Fibroblast of the aortic adventitia (primary cell): ENCODE measurements at places on chromosomes 6 and 20.

DNA sequence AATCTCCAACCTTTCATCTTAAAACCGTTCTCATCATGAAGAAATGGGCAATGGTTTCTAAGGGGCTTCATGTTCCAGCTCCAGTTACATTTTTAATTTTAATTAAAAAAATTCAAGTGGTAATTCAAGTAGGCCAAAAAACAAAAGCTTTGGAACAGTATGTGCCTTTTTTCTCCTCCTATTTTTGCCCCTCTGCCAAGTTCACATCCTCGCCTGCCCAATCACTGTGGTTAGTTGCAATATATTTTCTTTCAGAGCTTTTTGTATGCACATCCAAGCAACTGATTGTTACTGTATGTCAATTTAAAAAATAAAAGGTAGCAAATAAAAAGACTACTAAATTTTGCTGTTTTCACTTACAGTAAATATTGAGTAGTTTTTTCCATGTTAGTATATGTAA, 99.8 kb upstream of the B3GAT2 start:
- DNase-seq: no peak

DNA sequence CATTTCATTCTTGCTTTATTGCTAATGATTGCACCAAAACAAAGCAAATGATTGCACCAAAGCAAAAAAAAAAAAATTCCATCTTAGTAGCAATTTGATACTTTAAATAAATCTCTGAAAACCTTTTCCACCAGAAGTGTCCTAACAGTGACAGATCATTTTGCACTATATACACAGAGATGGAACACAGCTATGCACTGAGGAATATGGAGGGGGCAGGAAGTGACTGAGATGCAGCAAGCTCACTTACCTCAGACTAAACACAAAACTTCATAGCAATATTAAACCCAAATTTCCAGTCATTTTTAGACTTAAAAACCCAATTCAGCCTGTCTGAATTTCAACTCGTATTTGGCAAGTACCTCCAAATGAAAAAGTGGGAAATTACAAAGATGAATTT, 41.2 kb downstream of the HIVEP2 start:
- DNase-seq: peak; percentile 19

GRCh38 chr6:24140591-24140990, 14.6 kb downstream of the NRSN1 start:
- no peak for DNase-seq

GRCh38 chr6:18412644-18413043, 25.5 kb downstream of the RNF144B start:
- DNase-seq: no peak

- DNase-seq: no peak
Measured at GRCh38 chr20:47981222-47981621, 195.9 kb upstream of the SULF2 start.

- no peak for DNase-seq
Measured at GRCh38 chr20:58969439-58969838, 11.6 kb upstream of the NELFCD start.

- no peak for DNase-seq
Measured at GRCh38 chr6:156982168-156982567, 205.0 kb downstream of the ARID1B start.

DNA sequence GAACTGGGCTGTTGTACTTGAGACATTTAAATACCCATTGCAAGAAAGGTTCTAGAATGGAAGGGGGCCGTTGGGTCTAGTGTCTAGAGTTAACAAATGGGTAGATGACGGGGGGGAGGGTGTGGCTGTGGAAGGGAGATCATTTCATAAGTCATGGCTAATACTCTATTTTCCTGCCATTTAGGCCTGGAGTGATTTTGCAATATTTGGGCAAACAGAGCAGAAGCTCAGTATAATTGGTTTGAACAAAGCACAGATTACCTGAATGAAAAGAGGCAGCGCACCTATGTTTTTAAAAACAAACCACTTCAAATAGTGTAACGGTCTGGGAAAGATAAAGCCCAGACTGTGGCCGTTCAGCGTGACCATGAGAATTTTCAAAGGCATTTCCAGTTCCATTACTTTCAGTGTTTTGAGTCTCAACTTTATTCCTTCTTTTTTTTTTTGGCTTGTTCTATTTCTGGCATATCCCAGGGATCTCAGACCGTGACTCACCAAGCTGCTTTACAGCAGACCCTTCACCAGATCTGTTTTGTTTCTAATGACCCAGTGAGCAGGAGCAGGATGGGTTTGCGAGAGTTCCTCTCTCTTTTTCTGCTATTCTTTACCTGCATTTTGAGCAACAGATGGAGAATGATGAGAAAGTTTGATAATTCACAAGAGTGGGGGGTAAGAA, 73.7 kb downstream of the LYRM2 start:
- DNase-seq: peak; percentile 41

DNA sequence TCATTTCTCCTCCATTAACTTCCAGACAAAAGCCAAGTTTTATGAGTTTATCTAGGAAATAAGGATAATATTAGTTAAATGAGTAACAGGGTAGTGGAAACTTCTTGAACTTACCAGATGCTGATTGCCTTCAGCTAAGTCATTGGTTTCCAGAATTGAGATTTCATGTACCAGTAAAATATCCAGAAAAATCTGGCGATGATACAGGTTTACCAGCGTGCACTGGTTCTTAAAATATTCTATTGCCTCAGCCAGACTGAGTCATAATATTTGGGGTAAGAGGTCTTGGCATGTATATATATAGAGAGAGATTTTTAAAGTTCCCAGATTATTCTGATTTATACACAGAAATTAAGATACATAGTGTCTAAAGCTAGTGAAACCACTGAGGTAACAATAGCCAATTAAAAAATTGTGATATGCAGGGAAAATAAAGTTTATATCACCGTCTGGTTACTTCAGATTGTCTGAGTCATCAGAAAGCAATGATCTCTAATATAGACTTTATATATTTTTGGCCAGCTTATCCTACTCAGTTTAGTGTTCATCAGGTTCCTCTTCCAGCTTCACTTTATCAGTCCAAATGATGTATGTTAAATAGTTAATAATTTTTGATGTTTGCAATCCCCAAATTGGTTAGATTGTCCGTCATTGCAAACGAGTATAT, 39.5 kb upstream of the SDHAF4 start:
- DNase-seq: peak; percentile 79

DNA sequence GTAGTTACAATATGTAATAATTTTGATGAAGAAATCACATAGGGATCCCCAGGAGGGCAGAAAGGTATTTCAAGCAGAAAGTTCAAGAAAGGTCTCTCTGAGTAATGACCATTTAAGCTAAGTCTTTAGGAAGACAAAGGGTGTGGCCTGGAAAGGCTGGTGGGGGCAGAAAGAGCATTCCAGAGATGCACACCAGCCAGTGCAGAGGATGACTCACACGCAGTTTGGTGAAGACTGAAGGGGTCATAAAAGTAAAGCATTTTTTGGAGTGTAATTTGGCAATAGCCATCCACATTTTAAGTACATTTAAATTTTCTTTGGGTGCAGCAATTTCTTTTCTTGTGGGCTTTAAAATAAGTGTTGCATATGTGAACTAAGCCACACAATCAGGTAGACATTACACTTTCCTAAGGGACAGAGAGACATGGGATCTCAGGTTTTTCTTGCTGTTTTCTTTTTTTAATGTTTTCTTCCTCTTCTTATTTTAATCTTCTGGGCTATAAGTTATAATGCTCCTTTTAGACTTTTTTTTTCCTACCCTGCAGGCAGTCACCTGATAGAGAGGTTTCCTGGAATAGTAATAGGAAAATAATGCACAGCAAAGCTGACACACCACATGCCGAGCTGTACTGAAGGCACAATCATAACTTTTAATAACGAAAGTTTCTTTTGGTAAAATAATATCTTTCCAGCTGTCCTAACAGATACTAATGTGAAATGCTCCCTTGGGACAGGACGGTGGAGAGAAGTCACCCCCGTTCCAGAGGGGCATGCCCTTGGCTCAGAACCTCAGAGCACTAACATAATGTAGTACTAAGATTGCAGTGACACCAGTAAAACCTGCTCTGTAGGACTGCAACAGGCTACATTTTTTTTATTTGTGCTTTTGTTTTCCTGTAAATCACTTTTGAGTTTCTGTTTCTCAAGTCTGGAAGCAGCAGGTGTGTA, 49.6 kb upstream of the PTPRK start:
- DNase-seq: peak; percentile 90

DNA sequence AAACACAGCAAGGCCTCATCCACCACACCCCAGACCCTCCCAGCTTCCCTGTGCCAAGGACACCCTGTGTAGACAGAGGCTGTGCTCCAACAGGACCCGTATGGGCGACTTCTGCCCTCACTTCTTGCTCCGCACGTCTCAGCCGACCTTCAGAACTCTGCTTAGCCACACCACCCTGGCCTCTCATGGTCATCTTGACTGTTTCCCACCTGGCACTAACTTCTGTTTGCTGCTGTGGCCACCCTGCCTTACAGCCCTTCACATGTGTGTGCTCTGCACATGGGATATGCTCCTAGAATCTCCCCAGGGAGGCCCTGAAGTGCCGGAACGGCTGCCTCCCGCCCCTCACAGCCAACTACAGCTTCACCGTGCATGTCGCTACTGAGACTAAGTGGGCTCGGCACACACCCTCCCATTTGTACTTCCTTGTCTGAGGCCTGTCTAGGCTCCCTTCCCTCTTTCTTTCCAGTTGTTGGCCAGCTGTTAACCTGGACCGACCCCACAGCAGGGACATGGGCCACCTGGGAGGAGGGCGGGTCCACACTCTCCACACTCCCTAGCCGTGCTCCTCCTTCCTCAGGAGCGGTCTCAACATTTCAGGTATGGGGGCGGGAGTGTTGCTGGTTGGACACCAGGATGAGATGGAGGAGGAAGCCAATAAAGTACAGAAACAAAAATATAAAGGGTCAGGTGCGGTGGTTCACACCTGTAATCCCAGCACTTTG, 69.6 kb downstream of the PYGB start:
- DNase-seq: no peak

GRCh38 chr6:148635070-148635743, 111.6 kb upstream of the UST start:
- DNase-seq: no peak

GRCh38 chr6:55445648-55446204, 118.5 kb downstream of the GFRAL start:
- DNase-seq: peak; percentile 69

GRCh38 chr6:20870493-20870892, 336.2 kb downstream of the CDKAL1 start:
- DNase-seq: no peak

GRCh38 chr6:41371461-41371991, 36.1 kb downstream of the NCR2 start:
- peak; percentile 25 for DNase-seq

DNA sequence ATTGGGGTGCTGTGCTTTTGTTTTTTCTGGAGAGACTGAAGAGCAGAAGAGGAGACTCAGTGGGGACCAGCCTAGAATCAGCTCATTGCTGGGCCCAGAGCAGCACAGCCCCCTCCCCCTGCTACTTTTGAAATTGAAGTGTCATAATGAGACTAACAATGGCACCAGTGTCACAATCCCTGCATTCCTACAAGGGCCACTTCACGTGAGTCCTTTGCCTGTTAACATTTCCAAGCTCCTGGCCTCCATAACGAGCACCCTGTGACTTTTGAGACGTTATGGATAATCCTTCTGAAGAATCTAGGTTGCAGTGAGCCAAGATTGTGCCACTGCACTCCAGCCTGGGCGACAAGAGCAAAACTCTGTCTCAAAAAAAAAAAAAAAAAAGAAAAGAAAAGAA, 41.7 kb downstream of the CNBD2 start:
- no peak for DNase-seq

GRCh38 chr6:54106727-54107126, 4.5 kb upstream of the MLIP start:
- DNase-seq: no peak

GRCh38 chr6:48777411-48777810, 666.4 kb upstream of the PTCHD4 start:
- no peak for DNase-seq

- no peak for DNase-seq
Measured at GRCh38 chr6:44339763-44340625, 2.5 kb upstream of the SPATS1 start.

GRCh38 chr6:96213784-96214183, 198.0 kb downstream of the FUT9 start:
- DNase-seq: no peak

DNA sequence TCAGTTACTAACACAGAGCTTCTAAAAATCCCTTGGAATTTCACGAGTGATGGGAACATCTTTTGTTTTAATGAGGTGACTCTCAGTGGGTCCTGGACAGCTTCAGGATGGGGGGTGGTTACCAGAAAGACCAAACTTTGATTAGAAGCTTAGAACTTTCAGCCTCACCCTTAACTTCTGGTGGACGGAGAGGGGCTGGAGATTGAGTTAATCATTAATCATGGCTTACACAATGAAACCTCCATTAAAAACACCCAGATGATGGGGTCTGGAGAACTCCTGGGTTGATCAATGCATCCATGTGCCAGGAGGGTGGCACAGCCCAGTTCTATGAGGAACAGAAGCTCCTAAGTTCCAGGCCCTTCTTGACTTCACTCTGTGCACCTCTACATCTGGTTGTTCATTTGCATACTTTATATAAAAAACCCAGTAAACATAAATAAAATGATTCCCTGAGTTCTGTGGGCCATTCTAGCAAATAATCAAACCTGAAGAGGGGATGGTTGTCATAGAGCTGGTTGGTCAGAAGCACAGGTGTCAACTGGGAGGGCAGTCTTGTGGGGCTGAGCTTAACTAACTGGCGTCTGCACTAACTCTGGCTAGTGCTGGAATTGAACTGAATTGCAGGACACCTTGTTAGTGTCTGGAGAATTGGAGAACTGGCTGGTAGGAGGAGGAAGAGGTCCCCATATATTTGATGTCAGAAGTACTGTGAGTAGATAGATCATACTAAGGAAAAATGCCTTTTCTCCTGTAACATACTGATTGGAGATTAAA, 10.3 kb downstream of the RMND1 start:
- DNase-seq: no peak

DNA sequence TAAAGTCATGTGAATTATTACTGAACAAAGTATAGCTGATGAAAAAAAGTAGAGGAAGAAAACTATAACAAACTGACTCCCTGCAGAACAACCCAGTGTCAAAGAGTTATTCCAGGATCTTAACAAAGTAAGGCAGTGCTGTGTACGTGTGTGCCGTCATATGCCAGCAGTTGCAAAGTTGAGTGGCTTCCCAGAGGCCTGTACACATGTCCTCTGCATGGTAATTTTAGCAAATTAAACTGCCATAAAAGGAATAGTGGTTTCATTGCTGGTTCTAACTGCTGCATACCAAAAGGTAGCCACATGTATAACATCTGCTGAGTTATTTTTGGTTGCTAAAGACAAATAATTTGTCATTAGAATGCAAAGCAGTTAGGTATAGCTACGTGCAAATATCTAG, 44.8 kb downstream of the RIPOR2 start:
- DNase-seq: no peak

DNA sequence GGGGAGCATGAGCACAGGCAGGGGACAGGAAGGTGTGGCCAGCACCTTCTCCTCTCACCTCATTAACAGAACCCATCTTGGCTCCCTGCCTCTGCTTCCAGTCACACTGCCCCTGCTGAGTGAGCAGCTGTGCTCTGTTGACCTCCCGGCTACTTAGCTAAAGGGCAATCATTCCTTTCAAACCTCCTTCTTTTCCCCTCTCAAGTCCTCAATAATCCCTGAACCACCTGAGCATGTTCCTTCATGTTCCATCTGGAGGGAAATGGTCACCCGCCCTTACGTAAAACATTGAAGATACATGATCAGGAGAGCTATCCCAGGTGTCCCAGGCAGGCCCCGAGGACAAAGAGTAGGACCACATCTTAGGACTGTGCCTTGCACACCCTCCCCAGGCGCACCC, 21.7 kb upstream of the MRPS10 start:
- DNase-seq: no peak

- no peak for DNase-seq
Measured at GRCh38 chr6:29483186-29483585, 4.6 kb downstream of the MAS1L start.
